ENCODE measurements at places on chromosomes 5 and 9.

- no peak for DNase-seq
Measured at GRCh38 chr9:19781240-19781639, 7.6 kb downstream of the SLC24A2 start.

DNA sequence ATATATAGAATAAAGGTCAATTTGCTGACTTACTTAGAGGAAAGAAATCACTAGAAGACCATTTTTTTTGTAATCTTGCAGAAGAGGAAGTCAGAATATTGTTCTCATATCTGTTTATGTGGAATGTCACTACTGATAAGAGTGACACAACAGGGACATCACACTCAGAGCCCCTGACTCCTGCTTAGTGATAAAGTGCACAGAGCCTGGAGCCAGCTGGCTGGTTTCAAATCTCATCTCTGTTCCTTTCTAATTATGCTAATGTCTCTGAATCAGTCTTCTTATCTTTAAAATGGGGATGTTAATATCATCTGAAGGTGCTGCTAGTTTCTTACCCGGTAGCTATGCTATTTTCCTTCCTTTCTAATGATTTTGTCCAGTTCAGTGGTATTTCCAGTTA lies 58.6 kb upstream of the LIFR start:
- DNase-seq, result no peak

DNA sequence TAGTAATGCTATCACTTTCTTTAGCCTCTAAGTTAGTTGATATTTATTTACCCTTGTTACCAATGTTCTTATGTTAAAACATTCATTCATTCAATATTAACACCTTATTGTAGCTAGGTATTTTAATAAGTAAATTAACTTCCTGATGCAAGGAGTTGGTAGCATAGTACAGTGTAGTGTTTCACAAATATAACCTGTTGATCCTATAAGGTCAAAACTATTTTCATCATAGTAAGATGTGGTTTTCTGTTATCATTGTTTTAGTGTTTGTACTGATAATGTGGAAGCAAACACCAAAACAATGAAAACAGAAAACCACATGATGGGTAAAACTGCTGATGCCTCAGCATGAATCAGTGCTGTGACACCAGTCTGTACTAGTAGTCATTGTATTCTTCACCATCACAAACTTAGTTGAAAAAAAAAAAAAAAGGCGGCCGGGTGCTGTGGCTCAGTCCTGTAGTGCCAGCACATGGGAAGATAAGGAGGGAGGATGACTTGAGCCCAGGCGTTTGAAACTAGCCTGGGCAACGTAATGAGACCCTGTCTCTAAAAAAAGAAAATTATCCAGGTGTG lies 36.5 kb downstream of the ZCCHC7 start:
- DNase-seq, result no peak

- DNase-seq, result no peak
Measured at GRCh38 chr9:77764894-77765780, 117.0 kb upstream of the GNA14 start.

GRCh38 chr5:179307931-179308471 lies 37.3 kb downstream of the ADAMTS2 start:
- DNase-seq, result no peak

GRCh38 chr5:73030531-73030930 lies 74.7 kb downstream of the FCHO2 start:
- DNase-seq, result no peak

DNA sequence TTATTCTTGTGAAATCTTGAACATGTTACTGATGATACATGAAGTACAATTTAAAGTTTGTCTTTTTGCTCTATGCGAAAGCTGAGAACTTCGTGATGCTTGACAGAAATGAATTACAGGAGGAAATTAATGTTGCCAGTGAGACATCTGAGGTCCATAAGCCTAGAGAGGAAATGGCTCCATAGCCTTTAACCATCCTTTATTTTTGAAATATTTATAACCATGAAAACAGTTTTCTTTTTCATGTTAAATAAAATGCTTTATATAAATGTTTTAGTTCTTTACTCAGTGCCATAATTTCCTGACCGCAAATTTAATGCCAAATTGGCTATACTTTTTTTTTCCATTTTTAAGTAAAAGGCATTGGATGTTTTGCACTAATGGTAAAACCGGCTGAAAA lies 29.1 kb downstream of the F2RL2 start:
- DNase-seq, result no peak

DNA sequence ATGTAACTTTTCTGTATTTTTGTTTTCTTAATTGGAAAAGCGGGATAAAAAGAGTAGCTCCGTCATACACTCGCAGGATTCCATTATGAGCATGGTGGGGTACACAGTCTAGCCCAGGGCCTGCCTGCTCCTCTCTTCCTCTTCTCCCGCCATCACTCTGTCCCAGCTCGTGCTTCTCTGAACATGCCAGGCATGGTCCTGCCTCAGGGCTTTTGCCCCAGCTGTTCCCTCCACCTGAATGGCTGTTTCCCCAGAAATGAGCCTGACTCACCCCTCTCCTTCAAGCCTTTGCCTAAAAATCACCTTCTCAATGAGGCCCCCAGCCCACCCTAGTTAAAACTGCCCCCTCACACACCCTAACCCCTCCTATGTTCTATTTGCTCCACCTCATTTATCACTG lies 4.5 kb downstream of the CORO2A start:
- no peak for DNase-seq

GRCh38 chr9:89137542-89138462 lies 40.8 kb downstream of the SHC3 start:
- no peak for DNase-seq

DNA sequence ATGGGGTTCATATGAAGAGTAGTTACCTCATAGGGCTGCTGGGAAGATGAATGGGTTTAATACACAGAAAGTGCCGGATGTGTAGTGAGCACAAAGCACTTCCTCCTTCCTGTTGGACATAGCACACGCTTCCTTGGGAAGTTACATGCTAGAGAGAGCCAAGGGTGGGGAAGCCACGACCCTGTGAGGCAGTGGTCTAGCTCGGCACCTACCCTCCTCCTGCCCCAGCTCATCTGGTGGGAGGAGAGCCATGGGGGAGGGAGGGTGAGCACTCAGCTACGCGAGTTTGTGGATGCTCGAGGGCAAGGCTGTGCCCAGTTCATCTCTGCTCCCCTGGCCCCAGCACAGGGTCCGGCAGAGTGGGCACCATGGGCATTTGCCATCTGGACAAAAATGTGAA lies 43.6 kb upstream of the NEK6 start:
- no peak for DNase-seq

- DNase-seq, result no peak
Measured at GRCh38 chr9:97562542-97562941, 61.1 kb downstream of the TMOD1 start.

GRCh38 chr5:17455942-17456341 lies 42.1 kb upstream of the TAF11L2 start:
- DNase-seq, result no peak

DNA sequence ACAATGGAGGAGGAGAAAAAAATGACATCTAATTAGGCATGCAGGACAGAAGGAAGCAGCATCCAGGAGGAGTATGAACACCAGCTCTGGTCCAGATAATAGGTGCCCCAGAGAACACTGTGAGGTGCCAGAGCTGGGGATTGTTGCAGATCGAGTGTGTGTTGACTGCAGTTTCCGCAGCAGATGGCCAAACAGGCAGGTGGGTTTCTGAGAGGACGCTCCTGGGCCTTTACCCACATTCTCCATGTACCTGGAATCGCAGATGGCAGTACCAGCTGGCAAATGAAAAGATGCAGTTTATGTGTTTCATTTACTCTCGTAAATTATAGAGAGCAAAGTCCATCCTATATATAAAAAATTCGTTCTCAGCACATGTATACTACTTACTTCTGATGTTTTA lies 182.2 kb upstream of the ISL1 start:
- no peak for DNase-seq

- DNase-seq, result no peak
Measured at GRCh38 chr5:72474046-72474500, 33.1 kb downstream of the ZNF366 start.

DNA sequence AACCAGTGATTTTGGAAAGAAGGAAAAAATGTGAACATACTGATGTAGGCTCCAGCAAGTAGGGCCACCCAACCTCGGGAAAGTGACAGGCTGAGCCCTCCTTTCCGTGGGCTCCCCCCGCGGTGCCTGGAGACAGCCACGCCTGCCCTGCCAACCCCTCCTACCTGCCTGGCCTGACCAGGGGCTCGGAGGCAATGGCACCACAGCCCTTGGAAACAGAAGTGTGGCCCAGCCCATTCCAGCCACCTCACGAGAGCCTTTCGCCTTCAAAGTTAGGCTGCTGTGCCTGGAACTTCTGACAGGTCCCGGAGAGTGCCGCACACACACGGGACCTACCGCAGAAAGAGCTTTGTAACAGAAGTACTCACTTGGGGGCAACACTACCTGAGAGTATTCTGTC lies 49.5 kb upstream of the LRRC14B start:
- no peak for DNase-seq

- DNase-seq, result no peak
Measured at GRCh38 chr9:78023003-78023741, 8.4 kb downstream of the GNAQ start.

DNA sequence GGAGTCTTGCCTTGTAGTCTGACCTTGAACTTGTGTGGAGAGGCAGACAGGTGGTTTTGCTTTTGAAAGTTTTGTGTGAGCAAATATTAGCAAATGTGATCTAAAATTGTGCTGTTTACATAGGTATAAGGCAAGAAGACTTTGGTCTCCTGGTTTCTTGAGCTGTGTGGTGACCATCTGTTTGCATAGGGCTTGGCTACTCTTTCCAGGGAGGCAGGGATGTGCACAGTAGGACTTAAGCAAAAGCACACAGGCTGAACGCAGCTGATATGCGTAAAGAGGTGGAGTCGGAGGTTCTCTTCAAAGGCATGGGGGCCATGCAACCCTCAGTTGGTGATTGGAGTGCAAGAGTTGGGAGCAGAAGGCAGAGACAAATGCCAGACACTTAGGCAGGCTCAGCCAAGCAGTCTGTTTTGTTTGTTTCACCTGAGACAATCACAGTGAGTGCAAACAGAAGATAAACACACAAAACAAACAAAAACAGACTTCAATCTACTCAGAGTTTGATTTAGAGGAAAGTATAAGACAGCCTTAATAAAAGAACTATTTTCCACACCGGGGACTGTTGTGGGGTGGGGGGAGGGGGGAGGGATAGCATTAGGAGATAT lies 744.2 kb downstream of the MTRR start:
- no peak for DNase-seq

GRCh38 chr5:146111409-146111808 lies 6.0 kb upstream of the PLAC8L1 start:
- no peak for DNase-seq

- DNase-seq, result no peak
Measured at GRCh38 chr9:14895806-14896205, 14.4 kb downstream of the FREM1 start.

DNA sequence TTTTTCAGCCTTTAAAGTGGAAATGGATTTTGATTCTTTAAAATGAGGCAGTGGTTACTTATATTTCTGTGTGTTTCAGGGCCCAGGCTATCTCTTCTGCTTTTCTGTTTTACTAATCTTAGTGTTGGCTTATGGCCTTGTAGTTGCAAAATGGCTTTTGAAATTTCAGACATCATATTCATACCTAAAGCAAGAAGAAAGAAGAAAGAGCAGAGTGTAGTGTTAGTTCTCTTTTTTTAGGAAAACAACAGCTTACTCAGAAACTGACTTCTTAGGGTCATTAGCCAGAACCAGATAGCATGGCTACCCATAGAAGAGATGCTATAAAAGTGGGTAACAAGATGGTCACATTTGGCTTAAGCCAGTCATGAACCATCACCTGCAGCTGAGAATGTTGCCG lies 20.9 kb downstream of the ZBED3 start:
- DNase-seq, result no peak

- DNase-seq, result no peak
Measured at GRCh38 chr9:126695701-126696400, 82.1 kb downstream of the LMX1B start.

- DNase-seq, result no peak
Measured at GRCh38 chr5:24364711-24365110, 280.1 kb downstream of the CDH10 start.

DNA sequence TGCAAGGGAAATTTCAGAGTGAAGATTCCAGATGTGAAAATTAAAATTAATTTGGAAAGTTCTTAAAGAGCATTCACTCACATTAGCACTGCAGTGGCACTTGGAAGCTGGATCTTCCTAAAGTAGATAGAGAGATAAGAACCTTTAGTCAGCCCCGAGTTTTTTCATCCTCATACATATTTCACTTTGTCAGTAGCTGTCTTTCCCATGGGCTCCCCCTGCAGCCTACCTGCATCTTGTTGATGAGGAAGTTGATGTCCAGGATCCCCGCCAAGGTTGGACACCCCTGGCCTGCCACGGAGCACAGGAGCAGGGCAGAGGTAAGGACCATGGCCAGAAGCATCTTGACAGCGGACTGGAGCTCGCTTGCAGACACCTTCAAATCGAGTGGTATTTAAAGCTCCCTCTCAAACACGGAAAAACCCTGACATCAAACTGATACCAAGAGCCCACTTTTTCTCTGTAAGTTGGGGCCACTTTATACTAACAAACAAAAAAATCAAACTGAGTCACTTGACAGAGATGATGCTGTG lies at the start of gene IL9:
Gene IL9 (minus strand): TSS at position 368 of the 533 bp plus-strand sequence. CDS start 25 bp downstream, at position 343.
- DNase-seq, result no peak

DNA sequence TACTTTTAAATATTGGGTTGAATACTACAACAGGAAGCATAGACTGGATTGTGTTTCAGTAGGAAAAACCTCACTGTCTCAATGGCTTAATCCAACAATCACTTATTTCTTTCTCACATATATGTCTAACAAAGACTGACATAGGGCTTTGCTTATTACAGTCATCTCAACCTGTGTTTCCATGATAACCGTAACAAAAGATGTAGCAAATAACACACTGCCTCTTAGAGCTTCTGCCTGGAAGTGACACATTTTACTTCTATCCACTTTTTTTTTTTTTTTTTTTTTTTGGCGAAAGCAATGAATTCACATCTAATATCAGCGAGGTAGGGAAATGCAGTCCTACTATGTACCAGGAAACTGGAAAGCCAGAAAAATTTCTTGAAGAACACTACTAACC lies 204.9 kb upstream of the CDKN2B start:
- no peak for DNase-seq

DNA sequence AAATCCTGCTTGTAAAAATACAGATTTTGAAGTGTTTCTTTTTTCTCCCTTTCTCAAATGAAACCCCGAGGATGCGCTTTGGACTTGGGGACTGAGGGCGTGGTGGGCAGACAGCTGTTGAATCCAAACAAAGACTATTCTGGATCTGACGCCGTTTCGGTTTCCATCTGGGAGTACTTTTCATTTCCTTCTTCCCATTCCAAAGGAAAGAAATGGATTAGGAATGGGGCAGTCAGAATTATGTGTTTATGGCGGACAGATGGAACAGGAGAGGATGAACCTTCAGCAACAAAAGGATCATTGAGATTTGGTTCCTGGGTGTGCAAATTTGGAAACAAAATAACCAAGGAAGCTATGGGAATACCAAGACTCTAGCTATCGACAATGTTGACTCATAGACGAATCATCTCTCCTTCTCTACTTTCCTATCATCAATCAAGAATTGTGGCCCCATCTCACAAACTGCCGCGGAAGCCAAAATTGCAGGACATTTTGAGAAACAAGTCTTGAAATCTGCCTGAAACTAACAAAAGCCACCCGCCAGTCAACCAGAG lies 300.6 kb downstream of the PARP8 start:
- DNase-seq, result no peak

GRCh38 chr9:34869390-34869789 lies 88.7 kb upstream of the PHF24 start:
- DNase-seq, result no peak

GRCh38 chr9:93646640-93647178 lies 70.3 kb downstream of the PHF2 start:
- no peak for DNase-seq

GRCh38 chr9:114496011-114496410 lies 9.3 kb downstream of the WHRN start:
- no peak for DNase-seq
